ENCODE measurements at places on chromosomes 4 and X.

DNA sequence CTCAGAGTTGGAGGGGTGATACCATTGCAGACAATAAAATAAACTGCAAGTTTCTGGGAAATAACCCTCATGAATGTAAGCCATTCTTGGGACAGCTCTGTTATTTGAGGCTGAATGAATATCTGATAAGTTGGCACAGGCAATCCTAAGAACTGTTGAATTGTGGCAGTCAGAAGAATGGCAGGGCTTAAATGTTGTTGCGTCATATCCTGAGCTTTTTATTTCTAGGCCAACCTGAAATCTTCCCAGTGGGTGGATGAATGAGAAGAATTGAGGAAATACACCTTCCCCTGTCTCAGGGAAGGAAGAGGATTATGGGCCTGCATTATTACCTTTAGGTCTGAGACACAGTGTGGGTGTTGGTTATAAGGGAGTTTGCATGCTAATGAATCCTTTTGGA is 64.4 kb upstream of the C4orf54 start:
- DNase-seq, result no peak

GRCh38 chr4:66639361-66639760 is 905.9 kb downstream of the CENPC start:
- DNase-seq, result no peak

DNA sequence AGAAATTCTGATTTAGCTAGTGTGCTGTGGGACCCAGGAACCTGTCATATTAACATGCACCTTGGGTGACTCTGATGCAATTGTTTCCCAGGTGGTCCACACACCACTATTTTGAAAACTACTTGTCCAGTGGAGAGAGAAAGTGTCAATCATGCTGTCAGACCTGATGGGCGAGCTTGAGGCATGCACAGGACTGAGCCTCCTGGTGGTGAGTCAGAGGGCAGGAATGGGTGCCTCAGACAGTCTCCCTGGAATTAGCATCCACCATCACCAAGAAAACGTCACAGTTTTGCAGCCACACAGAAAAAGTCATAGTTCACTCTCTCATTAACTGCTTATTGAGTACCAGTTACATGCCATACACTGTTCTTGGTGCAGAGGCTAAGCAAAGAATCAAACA is 181.8 kb upstream of the MAOA start:
- DNase-seq, result no peak

- peak; percentile 64 for DNase-seq
Observed at GRCh38 chr4:153791746-153792617, 3.1 kb upstream of the SFRP2 start.

DNA sequence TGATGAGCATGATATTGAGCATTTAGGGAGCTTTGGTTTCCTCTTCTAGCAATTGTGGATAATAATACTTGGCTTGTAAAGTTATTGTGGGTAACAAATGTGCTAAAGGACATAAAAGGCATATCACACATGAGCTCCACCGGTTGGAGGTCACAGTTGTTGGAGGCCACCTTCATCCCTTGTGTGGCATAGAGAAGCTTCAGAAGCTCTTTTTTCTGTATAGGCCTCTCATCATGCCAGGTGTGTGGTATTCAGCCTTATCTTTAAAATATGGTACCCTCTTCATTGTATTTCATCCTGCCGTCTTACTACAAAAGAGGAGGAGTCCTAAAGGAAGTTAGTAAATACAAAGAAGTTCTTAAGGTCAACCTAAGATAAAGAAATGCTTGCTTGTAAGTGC is 66.4 kb downstream of the HMGB2 start:
- no peak for DNase-seq

DNA sequence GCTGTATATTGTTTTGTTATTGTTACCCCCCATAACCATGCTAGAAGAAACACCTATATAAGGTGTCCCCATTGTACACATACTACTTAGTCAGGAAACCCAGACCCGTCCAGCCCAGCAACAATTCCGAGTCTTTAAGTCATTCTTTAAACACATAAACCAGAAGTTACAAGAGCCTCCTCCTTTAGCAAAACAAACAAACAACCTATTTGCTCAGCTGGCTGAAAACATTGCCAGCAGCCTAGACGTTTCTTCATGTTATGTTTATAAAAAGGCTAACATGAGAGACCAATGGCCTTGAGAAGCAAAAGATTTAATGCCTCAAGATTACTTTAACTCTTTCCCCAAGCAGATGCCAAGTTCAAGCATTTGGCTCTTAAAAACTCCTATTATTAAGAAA is 1.4 kb downstream of the ACOX3 start:
- no peak for DNase-seq
